ENCODE measurements at places on chromosomes 7 and 10.

GRCh38 chr10:88190540-88191235 lies 327.3 kb downstream of the PTEN start:
- DNase-seq, result no peak

GRCh38 chr10:126468876-126469643 lies 80.8 kb upstream of the ADAM12 start:
- no peak for DNase-seq

- no peak for DNase-seq
Measured at GRCh38 chr7:135978624-135979023, 1.5 kb upstream of the MTPN start.

DNA sequence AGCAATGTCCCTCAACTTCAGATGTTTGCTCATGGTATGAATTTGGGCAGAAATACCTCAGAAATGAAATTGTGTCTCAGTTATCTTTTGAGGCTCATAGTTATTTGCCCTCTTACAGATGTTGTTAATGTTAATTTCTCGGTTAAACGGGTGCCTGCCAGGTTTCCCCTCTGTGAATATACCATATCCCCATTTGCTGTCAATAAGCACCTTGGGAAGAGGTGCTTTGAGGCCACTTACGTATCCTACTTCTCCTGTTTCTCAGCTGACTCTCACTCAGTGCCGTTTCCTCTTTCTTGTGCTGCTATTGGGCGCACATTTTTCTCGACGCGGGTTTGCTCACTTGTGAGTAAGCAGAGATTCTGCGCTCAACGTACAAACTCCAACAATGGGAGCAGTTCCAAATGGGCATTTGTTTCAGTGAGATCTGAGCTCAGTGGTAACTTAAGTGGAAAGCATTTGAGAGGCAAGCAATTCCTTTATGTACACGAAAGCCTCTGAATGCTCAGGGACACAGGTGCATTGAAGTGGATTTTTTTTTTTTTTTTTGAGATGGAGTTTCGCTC lies 34.8 kb upstream of the JAKMIP3 start:
- DNase-seq, result no peak

Data from GM18507 (cell line).